ENCODE measurements at places on chromosomes 12 and 14. TPM values are rescaled to one million over a fixed set of nuclear protein-coding genes. Genes with fewer than 3 reads are reported as not detected.

The GNPNAT1 gene
- total RNA-seq, result 17.4 TPM

The NPFF gene
- not detected for total RNA-seq

The IL23A gene
- total RNA-seq, result 0.51 TPM

The TPH2 gene
- not detected for total RNA-seq

The ADAMTS20 gene
- 1.6 TPM for total RNA-seq

The DBX2 gene
- total RNA-seq, result not detected

The SSTR1 gene
- total RNA-seq, result not detected

The KLRC1 gene
- not detected for total RNA-seq

The SMIM41 gene
- total RNA-seq, result not detected

The TMED8 gene
- 14.4 TPM for total RNA-seq

The MGST1 gene
- 24.0 TPM for total RNA-seq

The PLCZ1 gene
- not detected for total RNA-seq

The NPAS3 gene
- total RNA-seq, result 6.9 TPM

The NGB gene
- total RNA-seq, result not detected

The HHIPL1 gene
- 4.7 TPM for total RNA-seq

The GPRC5A gene
- 108 TPM for total RNA-seq

The COCH gene
- 1.8 TPM for total RNA-seq

The RND1 gene
- 15.8 TPM for total RNA-seq

The MRPL42 gene
- 63.0 TPM for total RNA-seq

The TMEM229B gene
- 0.41 TPM for total RNA-seq

The KDM2B gene
- total RNA-seq, result 61.1 TPM

The CAPZA3 gene
- total RNA-seq, result not detected

The A2M gene
- 4.3 TPM for total RNA-seq

The SLC24A4 gene
- total RNA-seq, result 0.04 TPM

The PNN gene
- 131 TPM for total RNA-seq

The CHGA gene
- not detected for total RNA-seq

The PCED1B gene
- 2.8 TPM for total RNA-seq

The CFAP251 gene
- 6.9 TPM for total RNA-seq

The UTP20 gene
- total RNA-seq, result 18.4 TPM

The USP44 gene
- total RNA-seq, result 0.25 TPM

The SLC5A8 gene
- total RNA-seq, result not detected

The OR4E1 gene
- not detected for total RNA-seq

The ITGA5 gene
- 71.9 TPM for total RNA-seq

The IL31 gene
- total RNA-seq, result not detected

The SRRM4 gene
- total RNA-seq, result 1.9 TPM

The PTPRB gene
- 1.7 TPM for total RNA-seq

The AKAP6 gene
- total RNA-seq, result 7.3 TPM

The MYF5 gene
- not detected for total RNA-seq

The LRIG3 gene
- 20.3 TPM for total RNA-seq

The RECQL gene
- 15.7 TPM for total RNA-seq

The LRP1-AS gene
- not detected for total RNA-seq

The ORAI1 gene
- 9.8 TPM for total RNA-seq

The RAN gene
- 674 TPM for total RNA-seq

The DCP1B gene
- total RNA-seq, result 19.8 TPM

The CD69 gene
- total RNA-seq, result 0.40 TPM

The USP15 gene
- total RNA-seq, result 50.9 TPM

The KRT82 gene
- total RNA-seq, result not detected

The TMPRSS12 gene
- 0.27 TPM for total RNA-seq

Data from mesothelial cell of epicardium (in vitro differentiated cells).